NCI-H1694 treated with DMSO at 0.1 percent for 48 hours (cell line): ENCODE measurements at places on chromosomes 11 and 22.

GRCh38 chr11:112016088-112016764, 9.0 kb upstream of the DLAT start:
- no peak for DNase-seq

DNA sequence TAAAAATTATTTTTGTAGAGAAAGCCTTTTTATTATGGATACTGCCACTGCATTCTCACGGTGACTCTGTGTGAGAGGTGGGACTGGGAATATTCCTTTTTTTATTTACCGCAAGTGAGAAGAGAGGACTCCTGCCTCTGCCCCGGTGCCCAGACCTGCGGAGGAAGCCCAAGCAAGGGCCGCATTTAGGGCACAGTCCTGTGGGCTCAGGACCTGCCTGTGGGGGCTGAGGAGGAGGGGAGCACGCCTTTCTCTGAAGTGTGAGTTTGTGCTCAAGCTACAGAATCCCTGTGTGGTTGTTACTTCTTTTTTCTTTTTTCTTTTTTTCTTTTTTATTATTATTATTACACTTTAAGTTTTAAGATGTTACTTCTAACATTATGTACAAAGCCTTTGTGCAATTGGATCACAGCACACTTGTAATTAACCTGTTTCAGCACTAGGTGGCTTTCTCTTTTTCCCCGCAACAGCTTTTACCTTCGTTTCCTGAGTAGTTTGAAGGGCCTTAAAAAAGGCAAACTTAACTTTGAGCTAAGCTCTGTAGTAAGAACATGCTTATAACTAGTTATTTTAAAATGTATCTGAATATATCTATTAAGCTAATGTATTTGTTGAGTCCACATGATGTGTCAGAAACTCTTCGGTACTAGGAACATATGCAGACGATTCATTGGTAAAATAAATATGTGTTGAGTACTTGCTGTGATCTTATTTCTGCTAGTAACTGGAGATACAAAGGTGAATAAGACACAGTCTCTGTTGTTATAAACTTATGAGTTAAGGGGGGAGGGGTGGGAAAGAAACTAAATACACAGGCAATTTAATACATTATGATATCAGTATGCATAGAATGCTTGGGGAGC, 18.3 kb downstream of the AMOTL1 start:
- DNase-seq: no peak

DNA sequence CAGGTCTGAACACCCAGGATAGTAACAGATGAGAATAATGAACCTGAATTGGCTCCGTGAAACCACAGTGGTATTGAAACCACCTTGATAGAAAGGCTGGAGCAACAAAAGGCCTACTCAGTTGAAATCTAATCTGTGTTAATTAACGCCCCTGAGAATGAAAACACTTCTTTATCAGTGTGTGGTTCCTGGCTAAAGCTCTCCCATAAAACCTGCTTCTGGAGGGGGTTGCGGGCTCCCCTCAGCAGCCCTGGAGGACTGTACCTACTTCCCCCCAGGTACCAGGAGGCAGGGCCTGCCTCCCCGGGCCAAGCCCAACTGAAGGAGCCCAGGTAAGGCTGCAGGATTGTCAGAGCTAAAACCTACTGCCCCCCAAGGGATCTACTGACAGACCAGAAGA, 54.6 kb downstream of the PLEKHA7 start:
- no peak for DNase-seq

- DNase-seq: no peak
These were observed 855.6 kb downstream of the KCNA4 start for GRCh38 chr11:29161191-29161590.

GRCh38 chr11:62804310-62805075, 747 bp downstream of the NXF1 start:
- no peak for DNase-seq
